ENCODE measurements at places on chromosomes 5 and 9.

- DNase-seq: no peak
Measured at GRCh38 chr5:130571076-130571475, 594.0 kb downstream of the HINT1 start.

GRCh38 chr5:64606926-64607325, 83.4 kb upstream of the SHISAL2B start:
- no peak for DNase-seq

GRCh38 chr9:26163931-26164330, 485.7 kb upstream of the TUSC1 start:
- DNase-seq: no peak

- DNase-seq: no peak
Measured at GRCh38 chr9:1231998-1232919, 182.1 kb downstream of the DMRT2 start.

- no peak for DNase-seq
Measured at GRCh38 chr5:109928811-109929210, 239.1 kb downstream of the MAN2A1 start.

GRCh38 chr5:68333649-68334552, 118.3 kb downstream of the PIK3R1 start:
- no peak for DNase-seq

GRCh38 chr5:18954239-18954638, 1033.8 kb downstream of the CDH18 start:
- DNase-seq: no peak

DNA sequence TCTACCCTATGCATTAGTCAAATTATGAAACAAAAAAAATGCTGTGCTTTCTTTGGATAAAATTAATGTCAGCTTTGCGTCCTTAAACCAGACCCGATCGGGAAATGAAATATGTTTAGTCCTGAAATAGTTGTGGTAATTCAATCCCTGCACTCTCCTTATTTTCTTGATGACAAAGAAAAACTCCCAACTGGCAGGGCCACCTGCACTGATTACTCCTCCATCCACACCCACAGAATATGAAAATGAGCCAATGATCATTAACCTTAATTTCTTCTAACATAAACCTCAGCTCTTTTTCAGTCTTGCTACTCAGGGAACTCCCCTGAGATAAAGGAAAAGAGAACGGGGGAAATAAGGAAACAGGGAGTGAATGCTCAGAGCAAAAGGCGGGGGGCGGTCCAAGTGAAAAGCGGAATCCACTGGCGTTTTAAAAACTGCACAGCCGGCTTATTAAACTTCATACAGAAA, 245.3 kb downstream of the BNC2 start:
- DNase-seq: no peak

DNA sequence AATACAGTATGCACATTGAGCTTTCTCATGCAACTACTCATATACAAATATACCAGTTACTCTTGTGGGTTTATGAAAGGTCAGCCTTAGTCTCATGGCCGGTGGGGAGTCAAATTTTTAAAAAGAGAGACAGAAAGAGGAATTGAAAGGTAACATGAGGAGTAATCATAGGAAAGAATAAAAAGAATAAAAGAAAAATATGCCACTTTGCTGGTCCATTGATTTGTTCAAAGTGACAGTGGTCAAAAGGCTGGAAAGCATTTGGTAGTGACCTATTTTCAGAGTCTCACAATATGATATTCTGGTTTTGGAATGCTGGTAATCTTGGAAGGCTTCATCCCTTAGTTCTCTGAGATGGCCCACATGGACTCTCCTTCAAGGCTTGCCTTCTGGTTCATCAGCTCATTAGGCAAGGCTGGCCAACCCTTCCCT, 67.0 kb downstream of the ZNF366 start:
- DNase-seq: no peak

DNA sequence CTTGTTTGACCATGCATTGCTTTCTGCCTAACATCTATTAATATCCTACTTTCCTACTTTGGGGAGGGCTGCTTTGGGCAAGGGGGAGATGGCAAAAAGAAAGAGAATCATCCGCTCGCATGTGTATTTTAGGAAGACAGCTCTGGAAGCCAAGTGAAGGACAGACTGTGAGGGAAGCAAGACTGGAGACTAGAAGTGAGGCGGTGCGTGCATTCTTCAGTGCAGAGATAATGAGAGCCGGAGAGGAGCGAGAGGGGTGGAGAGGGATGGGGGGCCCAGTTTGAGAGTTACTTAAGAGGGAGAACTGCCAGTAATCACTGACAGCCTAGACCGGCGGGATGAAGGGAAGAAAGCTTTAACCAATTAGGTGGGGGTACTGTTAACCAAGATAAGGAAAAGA, 151.7 kb upstream of the RAPGEF1 start:
- no peak for DNase-seq

DNA sequence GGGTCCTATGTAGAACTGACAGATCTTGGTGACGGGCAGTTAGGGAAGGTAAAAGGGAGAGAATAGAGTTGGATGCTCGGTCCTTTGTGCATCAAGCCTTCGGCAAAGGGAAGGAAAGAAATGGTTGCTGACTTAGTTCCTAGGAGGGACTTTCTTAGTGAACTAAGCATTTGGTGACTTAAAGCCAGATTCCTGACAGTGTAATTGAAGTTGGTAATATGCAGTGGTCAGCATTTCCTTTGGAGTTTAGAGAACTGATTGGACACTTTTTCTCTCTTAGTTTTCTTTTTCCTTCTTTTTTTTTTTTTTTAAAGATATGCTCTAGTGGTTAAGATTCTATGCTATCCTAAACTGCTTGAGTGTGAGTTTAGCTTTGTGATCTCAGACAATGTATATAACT, 2.3 kb downstream of the CLTA start:
- DNase-seq: no peak

- no peak for DNase-seq
Measured at GRCh38 chr9:14554886-14555285, 138.3 kb downstream of the ZDHHC21 start.

- no peak for DNase-seq
Measured at GRCh38 chr9:134708672-134709038, 67.1 kb downstream of the COL5A1 start.

DNA sequence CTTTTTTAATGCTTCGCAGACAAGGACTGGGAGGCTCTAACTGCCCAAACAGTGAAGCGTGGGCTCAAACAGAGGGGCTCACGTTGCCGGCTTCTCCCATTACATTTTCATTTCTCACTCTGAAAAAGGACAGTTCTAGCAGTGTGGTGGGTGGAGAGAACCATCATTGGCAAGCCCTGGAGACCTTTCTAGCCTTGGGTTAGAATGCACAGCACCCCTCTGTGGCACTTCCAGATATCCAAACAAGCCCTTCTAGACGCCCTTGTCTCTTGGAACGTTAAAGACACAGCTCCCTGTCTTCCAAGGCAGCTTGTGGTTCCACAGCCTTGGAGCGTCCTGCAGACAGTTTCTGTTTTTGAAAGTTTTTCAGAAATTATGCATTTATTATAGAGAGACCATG, 52.1 kb downstream of the MVB12B start:
- no peak for DNase-seq

- DNase-seq: no peak
Measured at GRCh38 chr9:34783951-34784487, 74.1 kb upstream of the CCL21 start.

DNA sequence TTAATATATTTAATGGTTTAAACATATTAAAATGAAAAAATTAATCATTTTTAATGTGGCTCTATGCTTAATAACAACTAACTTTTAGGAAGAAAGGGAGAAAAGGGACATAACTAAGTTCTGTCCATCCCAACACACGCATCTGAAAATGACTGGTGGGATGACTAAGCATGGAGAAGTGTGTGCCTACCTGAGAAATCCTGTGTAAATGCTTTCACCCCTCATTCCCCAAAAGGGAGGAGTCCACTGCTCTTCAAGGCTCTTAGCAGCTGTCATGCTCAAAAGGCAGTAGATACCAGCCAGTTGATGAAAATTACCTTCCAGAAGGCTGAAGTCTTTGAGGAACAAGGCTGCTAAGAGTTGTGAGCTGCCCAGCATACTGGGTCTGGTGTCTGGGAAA, 130.9 kb downstream of the NFIB start:
- no peak for DNase-seq

DNA sequence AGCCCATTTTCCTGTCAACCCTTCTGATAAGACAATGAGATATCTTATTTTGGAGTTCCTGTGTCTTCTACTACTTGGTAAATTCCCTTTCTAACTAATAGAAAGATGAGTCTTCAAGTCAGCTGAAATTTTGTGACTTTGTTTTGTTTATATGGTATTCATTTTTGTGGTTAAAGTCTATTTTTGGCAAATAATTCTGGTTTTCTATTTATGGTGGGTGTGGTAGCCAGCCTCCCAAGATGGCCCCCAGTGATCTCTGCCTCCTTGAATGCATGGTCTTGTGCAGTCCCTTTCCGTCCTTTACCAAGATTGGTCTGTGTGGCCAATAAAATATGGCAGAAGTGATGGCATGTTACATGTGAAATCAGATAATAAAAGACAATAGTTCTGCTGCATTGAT, 91.5 kb downstream of the NR3C1 start:
- DNase-seq: no peak

- no peak for DNase-seq
Measured at GRCh38 chr9:70954596-70955143, 166.8 kb downstream of the TRPM3 start.

DNA sequence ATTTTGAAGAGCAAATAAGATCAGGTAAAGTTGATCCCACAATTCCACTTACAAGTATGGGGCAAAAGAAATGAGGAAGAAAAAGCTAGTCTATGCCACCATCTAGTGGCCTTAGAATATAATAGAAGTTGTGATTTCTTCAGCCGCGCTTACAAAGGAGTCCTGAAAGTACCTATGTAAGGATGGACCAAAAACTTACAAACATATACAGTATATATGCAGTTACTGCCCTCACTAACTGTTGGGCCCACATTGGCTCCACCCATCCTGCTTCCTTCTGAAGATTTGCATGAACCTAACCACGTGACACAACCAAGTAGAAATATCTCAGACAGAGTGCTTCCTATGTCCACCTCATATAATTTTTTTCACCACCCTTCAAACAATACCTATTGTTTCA, 11.7 kb upstream of the OR13D1 start:
- no peak for DNase-seq

DNA sequence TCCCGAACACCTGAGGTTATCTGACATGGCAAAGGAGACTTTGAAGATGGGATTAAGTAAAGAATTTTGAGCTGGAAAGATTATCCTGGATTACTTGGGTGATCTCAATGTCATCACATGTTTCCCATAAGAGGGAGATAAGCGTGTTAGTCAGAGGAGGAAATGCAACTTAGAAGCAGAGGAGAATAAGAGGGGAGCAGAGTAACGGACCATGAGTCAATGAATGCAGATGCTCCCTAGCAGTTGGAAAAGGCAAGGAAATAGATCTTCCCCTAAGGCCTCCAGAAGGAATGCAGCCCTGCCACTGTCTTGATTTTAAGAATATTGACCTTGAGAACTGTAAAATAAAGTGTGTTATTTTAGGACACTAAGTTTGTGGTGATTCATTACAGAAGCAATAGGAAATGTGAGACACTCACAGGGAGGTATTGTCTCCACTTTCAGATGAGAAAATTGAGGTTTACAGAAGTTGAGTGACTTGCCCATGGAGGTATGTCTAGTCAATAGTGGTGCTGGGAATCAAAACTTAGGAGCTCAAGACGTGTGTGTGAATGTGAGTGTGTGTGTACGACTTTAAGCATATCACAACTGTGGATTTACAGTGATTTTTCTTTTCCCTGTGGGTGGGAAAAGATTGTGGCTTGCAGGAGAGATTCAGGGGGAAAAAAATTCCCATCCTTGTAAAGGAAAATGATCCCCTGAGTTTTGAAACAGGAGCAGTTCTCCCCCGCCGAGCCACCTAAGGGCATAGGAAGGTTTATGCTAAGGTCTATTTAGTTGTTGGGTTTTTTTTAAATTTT, 125.3 kb downstream of the TRIM32 start:
- no peak for DNase-seq
